ENCODE measurements at places on chromosomes 12 and 14.

- H3K36me3 ChIP-seq = no peaks in the 10 kb centered on the region
- H3K4me3 ChIP-seq = no peak overlapping the region
- no peak overlapping the region for H3K27ac ChIP-seq
- no peaks in the 10 kb centered on the region for H3K4me1 ChIP-seq
- H3K27me3 ChIP-seq = no peaks in the 10 kb centered on the region
Observed at GRCh38 chr14:51138404-51139103, 43.6 kb upstream of the TRIM9 start.

DNA sequence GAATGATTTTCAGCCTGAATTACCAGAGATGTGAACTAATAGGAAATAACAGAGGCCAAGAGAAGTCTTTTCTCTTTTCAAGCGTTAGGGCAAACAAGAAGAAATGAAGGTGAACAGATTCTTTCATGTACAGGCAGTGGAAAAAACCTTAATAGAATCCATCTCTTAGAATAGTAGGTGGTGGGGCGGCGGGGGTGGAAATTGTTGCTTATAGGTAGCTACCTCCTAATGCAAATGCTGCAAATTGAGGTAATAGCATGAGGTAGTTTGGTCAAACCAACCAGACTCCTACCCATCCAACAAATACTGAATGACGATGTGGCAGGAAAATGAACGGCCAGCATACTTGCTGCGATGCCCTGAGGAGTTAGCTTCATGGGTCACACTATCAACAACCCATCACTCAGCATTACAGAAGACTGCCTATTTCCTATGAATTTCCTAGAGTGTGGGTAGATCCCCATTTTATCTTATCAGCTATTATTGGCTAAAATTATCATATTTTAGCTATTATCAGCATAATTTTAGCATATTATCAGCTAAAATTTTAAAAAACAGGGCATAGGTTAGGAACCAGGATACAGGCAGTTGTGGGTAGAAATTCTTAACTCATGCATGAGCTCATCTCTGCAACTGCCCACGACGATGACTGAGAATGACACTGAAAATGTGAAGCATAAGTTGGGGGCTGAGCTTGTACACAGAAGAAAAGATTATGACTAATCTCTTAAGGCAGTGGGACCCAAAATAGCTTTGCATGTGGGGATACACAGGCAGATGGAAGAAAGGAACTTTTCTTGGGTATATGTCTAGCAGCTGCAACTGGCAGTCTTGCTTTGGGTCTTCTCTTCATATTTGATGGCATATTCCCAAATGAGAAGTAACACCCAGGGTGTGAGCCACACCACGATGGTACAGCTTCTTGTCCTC, 68.7 kb downstream of the NIN start:
- H3K27me3 ChIP-seq = no peaks in the 10 kb centered on the region
- H3K27ac ChIP-seq = no peak overlapping the region
- peaks cover 6% of the 10 kb centered on the region for H3K36me3 ChIP-seq

GRCh38 chr14:102910442-102910841, 12.0 kb upstream of the AMN start:
- H3K27me3 ChIP-seq = no peaks in the 10 kb centered on the region
- no peaks in the 10 kb centered on the region for H3K4me1 ChIP-seq
- no peak overlapping the region for H3K4me3 ChIP-seq
- peaks cover 16% of the 10 kb centered on the region for H3K36me3 ChIP-seq
- no peak overlapping the region for H3K27ac ChIP-seq
- no peak for DNase-seq

DNA sequence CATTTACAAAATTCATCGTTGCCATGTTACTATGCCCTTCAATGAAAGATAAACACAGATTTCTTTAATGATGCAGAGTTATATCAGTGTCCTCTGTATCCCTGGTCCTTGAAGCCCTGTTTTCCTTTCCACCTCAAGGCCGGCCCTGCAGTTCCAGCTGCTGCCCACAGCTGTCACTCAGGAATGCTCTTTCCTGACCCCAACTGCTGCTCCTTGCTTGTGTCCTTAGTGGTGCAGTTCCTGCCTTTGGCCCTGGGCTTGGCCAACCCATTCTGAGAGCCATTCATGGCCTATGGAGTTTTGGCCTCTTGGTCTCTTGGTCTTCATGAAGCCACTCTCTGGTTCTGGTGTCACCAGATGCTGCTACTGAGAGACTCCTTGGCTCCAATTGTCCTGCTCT, 93.1 kb downstream of the GAS2L3 start:
- H3K36me3 ChIP-seq = no peaks in the 10 kb centered on the region
- no peak overlapping the region for H3K27ac ChIP-seq
- no peak for DNase-seq
- no peak overlapping the region for H3K4me3 ChIP-seq
- H3K4me1 ChIP-seq = peaks cover 13% of the 10 kb centered on the region

GRCh38 chr12:130579231-130579630, 136.9 kb downstream of the RIMBP2 start:
- no peaks in the 10 kb centered on the region for H3K36me3 ChIP-seq
- H3K27ac ChIP-seq = no peak overlapping the region
- no peak overlapping the region for H3K4me3 ChIP-seq
- no peaks in the 10 kb centered on the region for H3K27me3 ChIP-seq
- H3K4me1 ChIP-seq = no peaks in the 10 kb centered on the region

DNA sequence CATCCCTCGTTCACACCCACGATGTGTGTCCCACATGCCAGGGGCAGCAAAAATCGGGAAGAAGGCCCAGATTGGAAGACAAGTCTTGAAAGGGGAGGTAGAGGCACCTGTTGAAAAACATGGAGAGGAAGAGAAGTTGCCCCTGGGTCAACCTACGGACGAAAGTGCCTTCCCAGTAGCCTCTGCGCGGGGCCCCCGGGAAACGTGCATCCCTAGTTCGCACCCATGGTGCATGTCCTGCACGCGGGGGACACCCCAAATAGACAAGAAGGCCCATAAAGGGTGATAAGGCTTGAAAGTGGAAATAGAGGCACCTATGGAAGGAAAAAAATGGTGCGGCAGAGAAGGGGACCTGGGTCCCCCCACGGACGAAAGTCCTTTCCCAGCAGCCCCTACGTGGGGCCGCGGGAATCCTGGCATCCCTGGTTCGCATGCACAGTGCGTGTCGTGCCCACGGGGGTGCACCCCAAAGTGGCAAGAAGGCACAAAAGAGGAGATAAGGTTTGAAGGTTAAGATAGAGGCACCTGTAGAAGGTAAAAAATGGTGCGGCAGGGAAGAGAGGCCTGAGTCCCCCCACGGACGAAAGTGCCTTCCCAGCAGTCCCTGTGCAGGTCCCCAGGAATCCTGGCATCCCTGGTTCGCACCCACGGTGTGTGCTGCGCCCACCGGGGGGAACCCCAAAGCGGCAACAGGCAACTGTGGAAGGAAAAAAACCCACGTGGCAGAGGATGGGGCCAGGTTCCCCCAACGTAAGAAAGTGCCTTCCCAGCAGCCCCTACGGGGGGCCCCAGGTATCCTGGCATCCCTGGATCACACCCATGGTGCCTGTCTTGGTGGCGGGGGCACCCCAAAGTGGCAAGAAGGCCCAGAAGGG, 278.3 kb downstream of the ALG10 start:
- H3K4me3 ChIP-seq = no peak overlapping the region
- no peaks in the 10 kb centered on the region for H3K27me3 ChIP-seq
- DNase-seq = no peak
- H3K27ac ChIP-seq = no peak overlapping the region
- H3K4me1 ChIP-seq = no peaks in the 10 kb centered on the region
- peaks cover 8% of the 10 kb centered on the region for H3K36me3 ChIP-seq

DNA sequence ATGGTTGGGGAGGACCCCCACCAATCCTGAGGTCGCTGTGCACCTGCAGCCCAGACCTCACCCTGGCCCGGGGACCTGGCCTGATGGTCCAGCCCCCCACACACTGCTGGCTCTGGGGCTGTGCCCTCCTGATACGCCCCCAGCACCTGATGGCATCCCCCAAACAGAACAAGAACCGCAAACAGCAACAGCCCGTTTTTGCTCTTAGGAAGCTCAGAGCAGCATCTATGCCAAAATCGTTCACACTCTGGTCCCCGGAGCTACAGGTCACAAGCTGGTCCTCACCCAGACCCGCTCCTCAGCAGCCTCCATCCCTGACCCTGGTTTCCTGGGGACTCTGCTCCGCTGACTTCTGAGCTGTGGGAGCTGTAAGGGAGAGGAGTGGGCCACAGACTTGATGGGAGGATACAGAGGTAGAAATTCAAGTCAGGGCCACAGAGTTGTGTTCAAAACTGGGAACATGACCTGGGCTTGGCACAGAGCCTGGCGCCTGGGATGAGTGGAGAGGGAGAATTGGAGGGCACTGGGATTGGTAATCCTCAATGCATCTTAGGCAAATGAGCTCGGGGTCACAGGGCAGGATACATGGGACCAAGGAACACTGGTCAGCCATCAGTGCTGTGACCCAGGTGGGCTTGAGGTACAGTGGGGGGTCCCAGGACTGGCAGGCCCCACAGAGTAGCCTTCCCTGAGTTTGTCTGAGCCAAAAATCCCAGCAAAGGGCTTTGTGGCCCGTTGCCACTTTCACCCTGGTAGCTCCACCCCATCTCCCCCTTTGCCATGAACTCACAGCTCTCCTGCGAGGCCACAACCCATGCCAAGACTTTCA, 170.9 kb upstream of the RTL1 start:
- H3K4me1 ChIP-seq = peaks cover 9% of the 10 kb centered on the region
- no peak overlapping the region for H3K27ac ChIP-seq
- H3K27me3 ChIP-seq = no peaks in the 10 kb centered on the region
- no peaks in the 10 kb centered on the region for H3K36me3 ChIP-seq

- peak overlapping the region; percentile 25 for H3K4me3 ChIP-seq
- DNase-seq = no peak
- no peaks in the 10 kb centered on the region for H3K36me3 ChIP-seq
- H3K27ac ChIP-seq = peak overlapping the region; percentile 95
- H3K4me1 ChIP-seq = peaks cover 44% of the 10 kb centered on the region
Observed at GRCh38 chr12:88242571-88242925, 100.4 kb downstream of the TMTC3 start.

- H3K4me1 ChIP-seq = no peaks in the 10 kb centered on the region
- H3K27me3 ChIP-seq = peaks cover 62% of the 10 kb centered on the region
- no peak overlapping the region for H3K27ac ChIP-seq
- no peak for DNase-seq
Observed at GRCh38 chr12:131108177-131108955, 154.7 kb downstream of the ADGRD1 start.

- peaks cover 58% of the 10 kb centered on the region for H3K4me1 ChIP-seq
- H3K36me3 ChIP-seq = peaks cover 16% of the 10 kb centered on the region
- no peaks in the 10 kb centered on the region for H3K27me3 ChIP-seq
Observed at GRCh38 chr14:92507174-92507768, 6.3 kb upstream of the RIN3 start.

GRCh38 chr12:109291521-109292341, 17.4 kb downstream of the FOXN4 start:
- DNase-seq = peak; percentile 45
- H3K4me1 ChIP-seq = no peaks in the 10 kb centered on the region
- no peak overlapping the region for H3K4me3 ChIP-seq
- no peaks in the 10 kb centered on the region for H3K36me3 ChIP-seq

DNA sequence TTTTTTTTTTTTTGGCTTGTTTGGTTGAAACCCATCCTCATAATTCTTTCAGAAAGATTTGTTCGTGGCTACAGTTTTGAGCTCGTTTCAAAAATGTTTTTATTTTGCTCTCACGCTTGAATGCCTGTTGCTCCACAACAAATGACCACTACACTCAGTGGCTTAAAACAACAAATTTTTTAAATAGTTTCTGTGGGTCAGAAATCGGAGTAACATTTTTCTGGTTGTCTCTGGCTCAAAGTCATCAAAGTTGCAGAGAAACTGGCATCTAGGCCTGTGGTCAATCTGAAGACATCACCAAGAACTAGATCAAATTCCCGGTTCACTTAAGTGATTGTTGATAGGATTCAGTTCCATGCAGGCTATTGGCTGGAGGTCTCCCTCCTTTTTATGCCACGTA, 560.0 kb downstream of the SNAPC1 start:
- no peak for DNase-seq
- no peaks in the 10 kb centered on the region for H3K36me3 ChIP-seq
- H3K27ac ChIP-seq = no peak overlapping the region
- H3K4me3 ChIP-seq = no peak overlapping the region
- H3K27me3 ChIP-seq = no peaks in the 10 kb centered on the region
- peaks cover 8% of the 10 kb centered on the region for H3K4me1 ChIP-seq

DNA sequence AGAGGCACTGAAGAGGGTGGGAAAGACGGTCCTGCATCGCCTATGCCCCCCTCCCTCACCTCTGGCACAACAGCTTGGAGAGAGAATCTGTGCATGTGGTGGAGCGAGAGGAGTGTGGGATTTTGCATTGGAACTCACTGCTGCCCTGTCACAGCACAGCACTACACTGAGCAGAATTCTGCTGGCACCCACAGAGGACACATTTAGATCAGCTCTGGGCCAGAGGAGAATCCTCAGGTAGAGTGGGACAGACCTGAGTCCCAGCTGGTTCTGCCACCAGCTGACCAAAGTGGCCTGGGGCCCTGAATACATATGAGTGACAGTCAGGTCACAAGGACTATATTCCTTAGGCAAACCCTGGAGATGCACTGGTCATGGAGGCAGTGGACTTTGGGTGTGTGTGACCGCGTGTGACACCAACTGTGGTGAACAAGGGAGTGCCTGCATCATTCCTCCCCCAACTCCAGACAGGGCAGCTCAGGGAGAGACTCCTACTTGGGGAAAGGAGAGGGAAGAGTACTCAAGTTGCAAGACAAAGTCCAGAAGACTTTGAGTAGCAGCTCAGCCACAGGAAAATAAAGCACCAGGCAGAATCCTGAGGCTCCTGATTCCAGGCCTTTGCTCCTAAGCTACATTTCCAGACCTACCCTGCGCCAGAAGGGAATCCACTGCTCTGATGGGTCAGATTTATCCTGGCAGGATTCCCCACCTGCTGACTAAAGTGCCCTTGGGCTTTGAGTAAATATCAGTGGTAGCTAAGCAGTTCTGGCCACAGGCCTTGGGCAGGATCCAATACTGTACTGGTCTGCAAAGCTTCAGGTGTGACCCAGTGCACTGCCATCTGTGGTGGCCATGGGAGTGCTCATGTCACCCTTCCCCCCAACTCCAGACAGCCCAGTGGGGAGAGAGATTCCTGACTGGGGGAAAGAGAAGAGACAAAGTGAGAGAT, 10.6 kb upstream of the ACOT1 start:
- no peaks in the 10 kb centered on the region for H3K27me3 ChIP-seq
- H3K27ac ChIP-seq = no peak overlapping the region
- DNase-seq = no peak
- no peaks in the 10 kb centered on the region for H3K36me3 ChIP-seq

- peaks cover 49% of the 10 kb centered on the region for H3K4me1 ChIP-seq
- no peak overlapping the region for H3K4me3 ChIP-seq
- no peak overlapping the region for H3K27ac ChIP-seq
Observed at GRCh38 chr12:108633081-108633533, 587 bp downstream of the SELPLG start.

GRCh38 chr14:23125933-23126524, 7.0 kb upstream of the CEBPE start:
- no peak overlapping the region for H3K27ac ChIP-seq
- DNase-seq = no peak
- H3K27me3 ChIP-seq = peaks cover 99% of the 10 kb centered on the region
- H3K4me1 ChIP-seq = peaks cover 26% of the 10 kb centered on the region

- no peaks in the 10 kb centered on the region for H3K36me3 ChIP-seq
- no peak overlapping the region for H3K27ac ChIP-seq
- DNase-seq = no peak
- H3K27me3 ChIP-seq = no peaks in the 10 kb centered on the region
- H3K4me3 ChIP-seq = no peak overlapping the region
Observed at GRCh38 chr12:69898236-69898635, 73.2 kb downstream of the MYRFL start.

Data from Calu3 (cell line).